ENCODE measurements at places on chromosomes 5 and 9. TPM values are rescaled to one million over a fixed set of nuclear protein-coding genes. Genes with fewer than 3 reads are reported as not detected.

Gene ZNF366
- 9.1 TPM for total RNA-seq

Gene PRR16
- 4.7 TPM for total RNA-seq

Gene SLC6A3
- total RNA-seq, result not detected

DNA sequence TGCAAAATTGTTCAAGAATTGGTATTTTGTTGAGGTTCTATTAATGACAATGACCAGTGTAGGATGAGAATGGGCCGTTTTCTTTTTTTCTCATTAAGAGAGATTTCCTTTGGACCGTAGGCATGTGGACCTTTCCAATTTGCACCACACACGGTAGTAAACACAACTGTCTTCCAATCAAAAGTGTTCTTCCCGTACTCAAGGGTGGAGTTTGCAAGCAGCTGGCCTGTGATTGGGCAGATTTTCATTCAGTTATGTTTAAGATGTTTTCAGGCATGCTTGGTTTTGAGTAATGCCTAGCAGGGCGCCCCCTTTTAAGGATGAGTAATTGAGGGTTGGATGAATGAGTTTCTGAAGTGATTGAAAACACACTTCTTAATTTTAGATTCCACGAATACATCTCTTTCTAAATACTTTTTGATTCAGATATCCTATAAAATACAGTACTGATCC lies 2.5 kb downstream of the KDM3B start:
- DNase-seq, result peak; percentile 35

DNA sequence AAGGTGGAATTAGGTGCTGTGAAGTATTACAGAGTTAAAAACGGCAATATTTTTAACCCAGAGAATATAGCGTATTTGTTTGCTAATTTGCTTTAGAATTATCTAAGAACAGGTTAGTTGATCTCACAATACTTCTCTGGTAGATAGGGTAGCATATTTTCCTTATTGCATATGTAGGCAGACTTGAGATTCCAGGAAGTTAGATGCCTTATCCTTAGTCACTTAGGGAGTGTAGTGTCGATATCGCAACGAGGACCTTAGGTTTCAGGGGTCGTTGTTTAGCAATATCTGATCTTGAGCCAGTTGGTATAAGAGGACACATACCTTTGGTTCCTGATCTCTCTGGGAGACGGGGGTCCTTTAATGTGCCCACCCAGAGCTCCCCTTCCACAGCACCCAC lies 28.5 kb upstream of the IL6ST start:
- DNase-seq, result no peak

DNA sequence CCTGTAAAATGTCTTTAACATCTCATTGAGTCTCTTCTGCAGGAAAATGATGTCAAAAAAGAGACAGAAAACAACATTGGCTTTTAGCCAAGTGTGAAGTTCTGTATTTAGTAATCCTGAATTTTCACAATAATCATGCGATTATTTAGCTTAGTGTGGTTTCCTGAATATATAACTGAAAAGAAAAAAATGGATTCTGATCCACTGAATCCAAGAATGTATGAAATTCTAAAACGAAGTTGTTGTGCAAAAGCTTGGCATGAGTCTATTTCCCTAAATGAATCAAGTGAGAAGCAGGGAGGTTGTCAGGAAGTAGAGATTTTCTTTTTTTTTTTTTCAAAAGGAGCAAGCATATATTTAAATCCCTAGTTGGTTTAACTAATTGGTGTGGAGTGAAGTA lies 145.9 kb upstream of the CDH6 start:
- DNase-seq, result no peak

DNA sequence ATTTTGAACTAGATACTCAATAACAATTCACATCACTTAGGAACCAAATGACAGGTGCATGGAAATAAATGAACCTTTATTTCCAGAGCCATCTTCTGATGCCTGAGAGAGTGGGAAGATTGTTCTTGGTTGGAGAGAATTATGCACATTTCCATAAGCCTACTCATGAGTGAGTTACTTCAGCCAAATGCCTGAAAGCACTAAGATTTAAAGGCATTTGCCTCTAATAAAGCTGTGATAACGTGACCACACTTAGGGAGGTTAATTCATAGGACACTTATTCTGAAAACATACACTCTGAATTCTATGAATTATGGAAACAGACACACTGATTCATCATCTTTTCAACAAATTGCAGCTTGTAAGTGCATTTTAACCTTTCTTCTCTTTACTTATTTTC lies 40.0 kb downstream of the KCTD16 start:
- no peak for DNase-seq

GRCh38 chr5:174601946-174602345 lies 122.4 kb upstream of the MSX2 start:
- no peak for DNase-seq

DNA sequence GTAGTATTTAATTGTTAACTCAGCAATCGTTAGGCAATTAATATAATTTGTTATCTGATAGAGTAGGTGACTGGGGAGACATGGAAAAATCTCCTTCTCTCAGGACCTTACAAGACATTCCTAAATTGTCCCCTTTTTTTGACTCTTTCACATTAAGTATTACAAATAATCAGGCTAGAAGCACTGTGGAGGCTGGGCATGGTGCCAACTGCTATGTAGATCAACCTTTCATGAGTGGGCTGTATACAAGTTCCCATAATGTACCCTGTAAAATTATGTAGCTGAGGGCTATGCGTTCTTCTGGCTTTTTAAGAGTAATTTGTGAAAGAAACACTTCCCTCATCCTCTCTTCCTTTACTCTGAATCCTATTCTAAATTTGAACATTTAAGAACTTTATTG lies 140.2 kb downstream of the NFIB start:
- DNase-seq, result peak; percentile 26

- DNase-seq, result no peak
Observed at GRCh38 chr5:172235827-172236736, 42.1 kb downstream of the EFCAB9 start.

All from left cardiac atrium (tissue), 4 donors.